ENCODE measurements at places on chromosomes 2 and 18.

DNA sequence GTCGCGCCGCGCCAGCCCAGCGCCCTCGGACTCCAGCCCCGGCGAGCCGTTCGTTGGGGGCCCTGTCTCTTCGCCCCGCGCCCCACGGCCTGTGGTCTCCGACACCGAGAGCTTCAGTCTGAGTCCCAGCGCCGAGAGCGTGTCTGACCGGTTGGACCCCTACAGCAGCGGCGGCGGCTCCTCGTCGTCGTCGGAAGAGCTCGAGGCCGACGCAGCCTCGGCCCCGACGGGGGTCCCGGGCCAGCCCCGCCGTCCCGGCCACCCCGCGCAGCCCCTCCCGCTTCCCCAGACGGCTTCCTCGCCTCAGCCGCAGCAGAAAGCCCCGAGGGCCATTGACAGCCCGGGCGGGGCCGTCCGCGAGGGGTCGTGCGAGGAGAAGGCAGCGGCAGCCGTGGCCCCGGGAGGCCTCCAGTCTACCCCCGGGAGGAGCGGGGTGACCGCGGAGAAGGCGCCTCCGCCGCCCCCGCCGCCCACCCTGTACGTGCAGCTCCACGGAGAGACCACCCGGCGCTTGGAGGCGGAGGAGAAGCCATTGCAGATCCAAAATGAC is 1.4 kb downstream of the PHLPP1 start:
- DNase-seq: peak; percentile 73

GRCh38 chr18:45935591-45936335 is 31.4 kb downstream of the EPG5 start:
- DNase-seq: no peak

DNA sequence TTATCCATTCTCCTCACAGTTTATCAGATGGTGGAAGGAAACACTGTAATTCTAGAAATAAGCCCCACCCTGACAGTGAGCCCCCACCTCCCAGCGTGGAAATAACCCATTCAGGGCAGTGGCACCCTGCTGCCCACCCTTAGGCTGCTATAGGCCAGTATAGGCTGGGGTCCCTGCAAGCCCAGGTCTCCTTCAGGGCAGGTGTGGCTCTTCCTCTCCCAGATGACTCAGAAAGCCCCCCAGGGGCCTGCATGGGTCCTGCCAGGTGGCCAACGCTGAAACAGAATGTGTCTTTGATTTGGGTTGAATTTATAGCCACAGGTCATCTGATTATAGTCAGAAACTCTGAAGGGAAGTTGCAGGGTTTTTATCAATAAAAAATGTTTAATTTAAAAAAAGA is 136.4 kb downstream of the SH3RF3 start:
- no peak for DNase-seq

GRCh38 chr2:181563101-181563692 is 93.7 kb downstream of the CERKL start:
- no peak for DNase-seq

GRCh38 chr2:138176862-138177439 is 212.7 kb downstream of the HNMT start:
- no peak for DNase-seq

DNA sequence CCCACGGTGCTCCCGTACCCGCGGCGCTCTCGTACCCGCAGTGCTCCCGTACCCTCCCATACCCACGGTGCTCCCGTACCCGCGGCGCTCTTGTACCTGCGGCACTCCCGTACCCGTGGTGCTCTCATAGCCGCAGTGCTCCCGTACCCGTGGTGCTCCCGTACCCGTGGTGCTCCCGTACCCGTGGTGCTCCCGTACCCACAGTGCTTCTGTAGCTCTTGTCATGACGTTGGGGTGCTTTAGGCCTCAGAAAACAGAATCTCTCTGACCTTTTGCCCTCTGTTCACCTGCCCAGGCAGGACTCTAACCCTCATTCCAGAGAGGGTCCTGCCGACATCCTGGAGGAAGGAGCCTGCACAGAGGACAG is 35.3 kb downstream of the SLC66A2 start:
- DNase-seq: peak; percentile 35

DNA sequence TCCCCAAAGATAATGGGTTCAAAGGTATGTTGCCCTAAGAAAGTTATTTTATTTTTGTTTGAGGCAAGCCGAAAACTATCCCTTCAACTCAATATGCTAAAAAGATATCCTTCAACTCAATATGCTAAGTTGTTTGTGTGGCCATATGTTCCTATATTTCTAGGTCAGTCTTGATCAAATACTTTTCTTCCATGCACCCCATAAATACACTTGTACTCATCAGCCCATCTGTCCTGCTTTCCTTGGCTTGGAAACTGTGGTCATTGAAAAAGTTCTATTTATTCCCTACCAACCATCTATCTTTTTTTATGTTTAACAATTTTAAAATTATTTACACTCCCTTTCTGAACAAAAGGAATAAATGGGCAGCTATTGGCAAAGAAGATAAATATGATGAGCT is 447.7 kb downstream of the NRXN1 start:
- no peak for DNase-seq

DNA sequence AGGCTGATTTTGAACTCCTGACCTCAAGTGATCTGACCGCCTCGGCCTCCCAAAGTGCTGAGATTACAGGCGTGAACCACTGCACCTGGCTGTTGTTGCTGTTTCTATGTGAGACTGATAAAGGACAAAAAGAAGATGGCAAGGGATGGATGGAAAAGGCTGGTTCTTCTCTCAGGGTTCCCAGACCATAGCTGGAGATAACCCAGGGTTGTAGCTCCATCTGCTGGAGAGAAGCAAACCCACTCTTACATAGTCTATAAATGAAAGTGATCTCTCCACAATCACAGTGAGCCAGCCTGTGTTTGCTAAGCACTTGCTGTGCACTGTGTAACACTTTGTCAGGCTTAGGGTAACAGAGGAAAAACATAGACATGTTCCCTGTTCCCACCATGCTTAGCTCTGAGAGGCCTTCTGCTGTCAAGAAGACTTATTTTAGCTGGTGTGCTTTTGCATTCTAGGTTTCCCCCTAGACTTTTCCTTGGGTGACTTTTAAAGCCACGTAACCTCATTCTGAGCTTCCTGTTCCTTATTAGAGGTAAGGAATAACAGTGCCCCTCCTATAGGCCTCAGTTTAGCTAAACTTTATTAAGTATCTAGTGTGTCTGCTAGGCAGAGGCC is 49.7 kb downstream of the LIMS1 start:
- DNase-seq: peak; percentile 71

GRCh38 chr18:26429535-26430226 is 118.7 kb downstream of the KCTD1 start:
- DNase-seq: no peak

- DNase-seq: no peak
Observed at GRCh38 chr18:79749251-79750191, 48.2 kb upstream of the KCNG2 start.

- DNase-seq: no peak
Observed at GRCh38 chr2:227280895-227281294, 44.2 kb upstream of the MFF start.

DNA sequence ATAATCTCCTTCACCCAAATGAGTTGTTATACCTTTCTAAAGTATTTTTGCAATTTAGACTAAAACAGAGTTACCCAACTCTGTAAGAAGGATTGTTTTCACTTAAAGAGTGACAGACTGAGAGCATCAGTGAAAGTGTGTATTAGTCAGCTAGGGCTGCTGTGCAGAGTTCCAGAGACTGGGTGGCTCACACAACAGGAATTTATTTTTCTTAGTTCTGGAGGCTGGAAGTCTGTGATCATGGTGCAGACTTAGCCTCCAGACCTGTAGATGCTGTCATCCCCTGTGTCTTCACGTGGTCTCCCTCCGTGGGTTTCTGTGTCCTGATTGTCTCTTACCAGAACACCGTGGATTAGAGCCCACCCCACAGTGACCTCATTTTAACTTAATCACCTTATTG is 40.0 kb downstream of the BCL2L11 start:
- no peak for DNase-seq

DNA sequence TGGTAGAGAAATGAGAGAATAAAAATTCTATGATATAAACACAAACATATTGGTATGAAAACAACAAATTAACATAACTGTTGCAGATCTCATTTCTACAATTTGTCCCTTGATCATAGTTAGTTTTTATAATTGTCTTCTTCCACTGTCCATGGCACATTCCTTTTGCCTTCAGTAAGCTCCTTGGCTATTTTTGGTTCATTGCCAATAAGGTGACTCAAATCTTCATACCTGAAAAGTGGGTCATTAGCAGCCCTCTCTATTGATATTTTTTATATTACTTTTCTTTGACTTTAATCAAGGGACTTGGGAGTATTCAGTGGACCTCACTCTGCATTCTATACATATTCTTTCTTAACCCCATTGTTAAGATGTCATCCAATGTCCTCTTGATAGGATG is 552.9 kb downstream of the TDRD15 start:
- no peak for DNase-seq

- DNase-seq: no peak
Observed at GRCh38 chr2:213286161-213286560, 1.9 kb downstream of the SPAG16 start.

- DNase-seq: no peak
Observed at GRCh38 chr2:23651187-23652080, 266.5 kb downstream of the KLHL29 start.

DNA sequence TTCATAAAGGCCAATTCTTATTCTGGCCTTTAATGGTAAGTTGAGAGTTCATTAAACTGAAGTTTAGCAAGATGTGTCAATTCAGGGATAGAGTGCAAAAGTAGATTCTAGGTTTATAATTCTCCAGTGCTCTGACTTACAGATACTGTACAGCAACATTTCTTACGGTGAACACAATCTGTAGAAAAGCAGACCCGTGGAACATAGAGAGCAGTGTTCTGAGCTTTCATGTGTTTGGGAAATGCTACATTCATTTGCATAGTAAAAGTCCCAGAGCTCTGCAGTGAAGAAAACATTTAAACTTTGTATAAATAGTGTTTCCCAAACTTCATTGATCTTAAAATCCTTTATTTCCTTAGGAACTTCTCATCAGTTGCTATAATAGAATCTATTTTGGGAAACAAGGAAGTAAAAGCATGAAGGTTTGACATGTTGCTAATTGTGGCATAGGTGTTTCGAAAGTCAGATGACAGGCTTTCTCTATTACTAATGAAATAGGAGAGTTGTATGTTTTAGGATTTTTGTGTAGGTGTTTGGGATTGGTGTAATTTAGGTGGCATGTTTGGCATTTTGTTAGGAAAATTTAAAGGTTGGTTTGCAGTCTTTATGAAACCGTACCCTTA is 138.2 kb downstream of the ASXL3 start:
- no peak for DNase-seq

DNA sequence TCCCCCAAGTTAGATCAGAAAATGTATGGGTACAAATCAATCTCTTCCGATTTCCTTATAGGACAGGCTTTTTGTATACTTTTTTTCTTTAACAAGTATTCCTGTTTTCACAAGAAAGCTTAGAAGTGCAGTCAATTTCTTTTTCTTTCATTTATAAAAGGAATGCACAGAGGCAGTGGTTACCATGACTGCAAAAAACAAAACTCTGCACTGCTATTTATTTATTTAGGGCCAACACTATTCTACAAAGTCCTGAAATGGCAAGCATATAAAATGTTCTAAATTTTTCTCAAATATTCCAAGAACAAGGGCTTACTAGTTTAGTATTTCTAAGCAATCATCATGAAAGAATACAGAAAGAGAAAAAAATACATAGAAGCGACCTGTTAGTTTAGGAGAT is 22.2 kb downstream of the ATAD2B start:
- DNase-seq: no peak

DNA sequence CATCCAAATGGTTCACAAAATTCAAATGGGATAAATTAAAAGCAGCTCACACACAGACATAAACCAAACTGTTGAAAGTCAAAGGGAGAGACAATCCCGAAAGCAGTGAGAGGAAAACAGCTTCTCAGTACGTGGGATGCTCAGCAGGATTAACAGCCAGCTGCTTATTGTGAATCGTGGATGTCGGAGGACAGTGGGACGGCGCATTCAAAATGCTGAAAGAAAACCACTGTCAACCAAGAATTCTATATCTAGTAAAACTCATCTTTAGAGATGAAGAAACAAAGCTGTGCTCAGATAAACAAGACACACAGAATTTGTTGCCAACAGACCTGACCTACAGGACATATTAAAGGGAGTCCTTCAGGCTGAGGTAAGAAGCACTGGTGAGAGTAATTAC is 102.9 kb downstream of the NFATC1 start:
- DNase-seq: peak; percentile 4

DNA sequence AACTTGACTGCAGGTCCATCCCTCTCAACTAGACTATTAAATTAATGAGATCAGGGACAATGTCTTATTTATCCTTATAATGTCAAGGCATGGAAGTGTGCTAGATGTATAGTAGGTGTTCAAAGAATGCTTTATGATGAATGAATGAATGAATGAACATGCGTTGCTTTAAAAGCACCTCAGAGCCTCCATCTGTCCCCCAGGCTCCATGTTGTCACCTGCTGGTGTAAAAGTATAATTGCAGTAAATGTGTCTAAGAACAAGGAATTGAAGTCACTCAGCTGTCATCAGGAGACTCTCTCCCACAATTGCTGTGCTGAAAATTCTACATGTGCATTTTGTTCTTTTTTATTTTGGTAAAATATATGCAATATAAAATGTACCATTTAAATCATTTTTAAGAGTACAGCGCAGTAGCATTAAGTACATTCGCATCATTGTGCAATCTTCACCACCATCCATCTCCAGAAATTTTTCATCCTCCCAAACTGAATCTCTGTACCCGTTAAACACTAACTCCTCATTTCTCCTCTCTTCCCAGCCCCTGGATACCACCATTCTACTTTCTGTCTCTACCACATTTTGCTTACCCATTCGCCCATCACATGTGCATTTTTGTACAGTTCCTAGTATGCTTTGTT is 52.6 kb downstream of the GNAL start:
- no peak for DNase-seq

- DNase-seq: no peak
Observed at GRCh38 chr2:216633616-216634369, 573 bp downstream of the IGFBP2 start.

DNA sequence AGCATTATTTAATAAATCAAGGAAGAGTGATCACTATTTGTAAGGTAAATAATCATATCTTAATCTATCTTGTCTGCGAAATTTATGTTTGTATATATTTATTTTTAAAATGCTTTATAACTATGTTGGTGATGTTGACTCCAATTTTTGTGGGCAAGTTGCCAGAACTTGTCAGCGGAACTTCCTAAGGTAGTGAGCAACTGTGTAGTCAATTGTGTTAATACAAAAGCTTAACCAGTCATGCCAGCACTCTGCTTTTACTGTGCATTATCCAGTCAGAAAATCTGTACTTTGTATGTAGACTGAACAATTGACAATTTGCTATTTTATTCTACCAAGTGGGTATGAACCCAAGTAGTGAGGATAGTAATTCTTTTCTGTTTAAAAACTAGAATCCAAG is 61.9 kb upstream of the RND3 start:
- DNase-seq: no peak

DNA sequence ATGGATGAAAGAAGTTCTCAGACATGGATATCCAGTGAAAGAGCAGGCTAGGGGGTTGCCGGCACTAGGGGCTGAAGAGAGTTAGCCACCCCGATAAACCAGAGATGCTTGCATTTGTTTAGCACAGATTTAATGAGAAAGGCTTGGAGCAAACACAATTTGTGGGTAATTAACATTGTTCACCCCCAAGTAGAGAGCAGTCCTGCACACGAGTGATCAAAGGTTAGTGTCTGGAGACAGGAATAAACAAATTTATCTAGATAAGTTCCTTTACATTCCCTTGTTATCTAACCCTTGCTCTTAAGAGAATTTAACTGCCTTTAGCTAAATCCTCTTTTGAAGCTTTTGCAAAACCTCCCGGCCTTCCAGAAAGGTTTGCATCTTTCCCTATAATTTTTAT is 23.9 kb downstream of the HTR2B start:
- no peak for DNase-seq

GRCh38 chr2:111135237-111135909 is 14.7 kb downstream of the BCL2L11 start:
- no peak for DNase-seq

GRCh38 chr2:150125708-150126107 is 361.8 kb downstream of the RND3 start:
- DNase-seq: no peak
